ENCODE measurements at places on chromosomes 4 and X. TPM values are rescaled to one million over a fixed set of nuclear protein-coding genes. Genes with fewer than 3 reads are reported as not detected.

The WDR44 gene
- total RNA-seq: 12.8 TPM

The SPANXA1 gene
- not detected for total RNA-seq

The GRIPAP1 gene
- 52.9 TPM for total RNA-seq

- DNase-seq: no peak
These were observed 60.4 kb downstream of the NRK start for GRCh38 chrX:105882581-105883275.

DNA sequence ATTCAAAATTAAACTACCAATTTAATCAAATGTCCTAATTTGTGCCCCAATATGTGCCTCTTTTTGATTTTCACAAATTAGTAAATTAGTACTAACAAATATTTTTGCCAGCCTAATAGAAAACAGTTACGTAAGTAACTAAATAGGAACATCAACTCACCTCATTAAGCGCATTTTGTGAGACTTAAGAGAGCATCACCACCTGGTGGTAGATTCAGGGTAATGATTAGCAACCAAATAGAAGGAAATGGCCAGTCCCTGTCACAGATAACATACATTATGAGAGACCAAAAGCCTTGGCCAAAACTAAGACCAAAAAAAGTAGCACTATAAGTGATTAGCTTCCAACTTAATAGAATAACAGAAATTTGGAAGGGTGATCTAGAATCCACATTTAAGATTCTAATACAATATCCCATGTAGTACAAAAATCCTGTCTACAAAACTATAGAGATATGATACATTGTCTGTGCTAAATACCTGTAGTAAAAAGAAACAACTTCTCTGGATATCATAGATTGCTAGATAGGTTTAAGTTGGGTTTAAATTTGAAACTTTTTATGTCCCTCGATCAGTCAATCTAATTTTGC lies 46.7 kb downstream of the C4orf46 start:
- no peak for DNase-seq
